ENCODE measurements at places on chromosomes 2 and 18.
A peak's percentile ranks its signal among the peaks of the same experiment; 100 is the strongest.

- DNase-seq: no peak
Observed at GRCh38 chr2:119434664-119435063, 3.0 kb downstream of the TMEM37 start.

DNA sequence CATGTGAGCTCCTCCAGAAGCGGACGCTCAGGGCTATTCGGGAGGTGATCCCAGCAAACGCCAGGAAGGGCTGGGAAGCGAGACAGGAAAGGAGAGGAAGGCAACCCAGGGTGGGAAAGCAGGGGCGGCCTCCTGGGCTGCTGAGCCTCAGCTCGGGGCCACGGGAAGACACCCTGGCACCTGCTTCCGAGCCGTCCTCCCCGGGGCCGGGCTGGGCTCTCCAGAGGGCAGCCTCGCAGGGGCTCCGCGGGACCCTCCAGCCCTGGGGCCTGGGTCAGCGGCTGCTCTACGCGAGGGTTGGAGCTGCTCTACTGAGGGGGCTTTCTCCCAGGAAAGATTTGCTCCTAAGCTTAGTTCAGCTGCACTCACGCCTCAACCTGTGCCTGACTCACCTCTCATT lies 34.0 kb downstream of the TIMM21 start:
- DNase-seq: no peak

GRCh38 chr18:7817575-7818230 lies 250.6 kb downstream of the PTPRM start:
- no peak for DNase-seq

GRCh38 chr2:24160761-24161160 lies 14.1 kb upstream of the FAM228A start:
- no peak for DNase-seq

DNA sequence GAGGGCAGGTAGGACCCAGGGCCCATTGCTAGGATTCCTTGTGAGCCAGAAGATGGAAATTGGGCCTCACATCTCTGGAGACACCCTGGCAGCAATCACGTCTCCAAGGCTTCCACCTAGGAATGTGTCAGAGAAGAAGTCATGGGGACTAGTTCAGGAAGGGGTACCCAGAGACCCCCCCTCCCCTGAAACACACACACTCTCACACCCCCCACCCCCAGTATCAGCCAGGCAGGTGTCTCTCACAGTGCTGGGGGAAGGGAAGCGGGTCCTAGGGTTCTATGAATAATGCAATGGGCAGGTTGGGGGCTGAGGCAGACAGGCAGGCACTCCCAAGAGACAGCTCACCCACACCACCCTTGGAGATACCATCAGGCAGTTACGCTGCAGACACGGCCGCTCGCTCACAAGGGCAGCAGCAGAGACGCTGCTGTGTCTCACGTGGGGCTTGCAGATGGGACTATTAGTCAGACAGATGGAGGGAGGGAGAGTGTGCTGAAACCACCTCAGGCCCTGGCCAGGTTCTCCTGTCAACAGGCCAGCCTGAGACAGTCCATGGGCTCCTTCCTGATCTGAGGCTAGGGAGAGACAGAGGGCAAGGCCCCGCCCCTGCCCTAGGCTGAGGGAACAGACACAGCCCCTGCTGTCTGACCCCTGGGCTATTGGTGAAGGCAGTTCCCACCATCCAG lies 134.6 kb downstream of the CYP26B1 start:
- DNase-seq: no peak

DNA sequence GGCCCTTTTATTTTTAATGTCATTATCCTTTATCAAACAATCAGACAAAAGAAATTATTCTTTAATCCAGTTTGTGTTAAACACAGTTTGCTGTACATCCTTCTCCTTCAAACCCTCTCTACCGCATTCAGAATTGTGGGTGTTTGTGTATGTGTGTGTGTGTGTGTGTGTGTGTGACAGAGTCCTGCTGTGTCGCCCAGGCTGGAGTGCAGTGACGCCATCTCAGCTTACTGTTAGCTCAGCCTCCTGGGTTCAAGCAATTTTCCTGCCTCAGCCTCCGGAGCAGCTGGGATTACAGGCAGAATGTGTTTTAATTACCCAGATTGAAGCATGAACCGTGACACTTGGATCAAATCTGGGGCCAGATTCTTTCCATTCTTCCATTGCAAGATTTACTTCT lies 723.7 kb downstream of the DCDC2C start:
- peak; percentile 50 for DNase-seq

- DNase-seq: no peak
Observed at GRCh38 chr2:153004627-153005026, 286.2 kb downstream of the ARL6IP6 start.

GRCh38 chr2:57105694-57106093 lies 921.9 kb downstream of the CCDC85A start:
- no peak for DNase-seq

Data from spinal cord (tissue), 10 donors.